Hippocampal formation (tissue), 2 donors: ENCODE measurements at places on chromosomes 16 and 17.

- no peak for DNase-seq
These were observed 29.2 kb downstream of the RAP1GAP2 start for GRCh38 chr17:2825253-2825970.

- DNase-seq, result no peak
These were observed 16.2 kb downstream of the MYBBP1A start for GRCh38 chr17:4539025-4539424.

DNA sequence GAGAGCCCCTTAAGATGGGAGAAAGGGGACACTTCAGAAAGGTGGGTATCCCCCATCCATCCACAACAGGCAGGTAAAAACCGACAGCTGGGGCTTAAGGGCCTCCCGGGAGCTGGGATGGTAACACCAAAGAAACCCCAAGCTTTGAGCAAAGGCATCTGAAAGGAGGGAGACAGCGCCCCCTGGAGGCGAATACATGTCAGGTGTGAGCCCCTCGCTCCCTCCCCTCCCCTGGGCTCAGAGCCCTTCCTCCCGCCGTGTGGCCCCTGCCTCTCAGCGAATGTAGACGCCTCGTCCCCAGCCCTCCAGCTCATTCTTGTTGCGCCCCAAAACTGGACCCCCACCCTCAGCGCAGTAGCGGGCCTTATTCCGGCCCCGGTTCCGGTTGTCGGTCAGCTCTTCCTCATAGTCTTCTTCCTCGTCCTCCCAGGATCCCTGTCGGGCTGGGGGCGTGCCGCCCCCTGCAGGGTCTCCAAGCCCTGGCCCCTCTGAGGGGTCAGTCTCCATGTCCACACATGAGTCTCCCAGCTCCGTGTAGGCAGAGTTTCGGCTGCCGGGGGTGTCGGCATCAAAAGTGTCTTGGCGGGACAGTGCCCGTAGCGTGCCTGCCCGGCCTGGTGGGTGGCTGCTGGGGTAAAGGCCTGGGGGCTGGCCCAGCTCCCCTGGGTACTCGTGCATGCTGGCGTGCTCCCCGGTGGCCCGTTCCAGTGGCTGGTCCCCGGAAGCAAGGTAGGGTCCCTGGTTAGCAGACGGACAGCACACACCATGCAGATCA, 9.1 kb upstream of the ARL5C start:
- peak; percentile 24 for DNase-seq

DNA sequence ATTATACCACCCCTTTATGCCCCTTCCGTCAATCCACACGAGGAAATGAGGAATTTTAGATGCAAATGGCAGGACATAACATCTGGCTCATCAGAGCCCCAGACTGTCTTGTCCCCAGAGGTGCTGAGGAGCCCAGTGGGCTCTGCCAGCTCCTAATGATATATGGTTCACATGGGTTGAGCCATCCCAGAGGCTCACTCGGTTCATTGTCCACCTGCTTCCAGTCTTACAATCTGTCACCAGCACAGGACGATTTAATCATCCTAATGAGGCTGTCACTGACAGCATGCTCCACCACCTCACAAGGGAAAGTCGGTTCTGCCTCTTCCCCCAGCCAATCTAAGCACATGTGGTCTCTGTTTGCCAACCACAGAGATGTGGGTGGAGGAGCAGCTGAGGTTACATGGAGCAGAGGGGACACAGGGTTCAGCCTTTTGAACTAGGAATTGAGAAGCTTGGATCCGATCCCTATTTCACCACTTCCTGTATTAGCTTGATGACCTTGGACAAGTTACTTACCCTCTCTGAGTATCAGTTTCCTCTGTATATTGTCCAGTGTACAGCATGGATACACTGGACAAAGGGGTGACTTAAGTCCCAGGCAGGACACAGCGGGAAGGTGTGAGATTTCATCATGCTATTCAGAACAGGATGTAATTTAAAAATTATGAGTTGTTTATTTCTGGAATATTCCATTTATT, 27.0 kb upstream of the DHX8 start:
- DNase-seq, result no peak

GRCh38 chr17:72715906-72716572, 376.4 kb downstream of the SLC39A11 start:
- DNase-seq, result no peak
